Activated T-helper 1 cell treated with anti-CD3 and anti-CD28 coated beads, Interleukin-12 subunit alpha, Interleukin-12 subunit beta, Interleukin-2, Interleukin-4 antibody, amounts not matched to agents 30 ng/mL and 10 ng/mL and 1 ng/mL, durations not matched to agents 14 hours and 24 hours and 36 hours (primary cell): ENCODE measurements at places on chromosomes 13 and 19.

DNA sequence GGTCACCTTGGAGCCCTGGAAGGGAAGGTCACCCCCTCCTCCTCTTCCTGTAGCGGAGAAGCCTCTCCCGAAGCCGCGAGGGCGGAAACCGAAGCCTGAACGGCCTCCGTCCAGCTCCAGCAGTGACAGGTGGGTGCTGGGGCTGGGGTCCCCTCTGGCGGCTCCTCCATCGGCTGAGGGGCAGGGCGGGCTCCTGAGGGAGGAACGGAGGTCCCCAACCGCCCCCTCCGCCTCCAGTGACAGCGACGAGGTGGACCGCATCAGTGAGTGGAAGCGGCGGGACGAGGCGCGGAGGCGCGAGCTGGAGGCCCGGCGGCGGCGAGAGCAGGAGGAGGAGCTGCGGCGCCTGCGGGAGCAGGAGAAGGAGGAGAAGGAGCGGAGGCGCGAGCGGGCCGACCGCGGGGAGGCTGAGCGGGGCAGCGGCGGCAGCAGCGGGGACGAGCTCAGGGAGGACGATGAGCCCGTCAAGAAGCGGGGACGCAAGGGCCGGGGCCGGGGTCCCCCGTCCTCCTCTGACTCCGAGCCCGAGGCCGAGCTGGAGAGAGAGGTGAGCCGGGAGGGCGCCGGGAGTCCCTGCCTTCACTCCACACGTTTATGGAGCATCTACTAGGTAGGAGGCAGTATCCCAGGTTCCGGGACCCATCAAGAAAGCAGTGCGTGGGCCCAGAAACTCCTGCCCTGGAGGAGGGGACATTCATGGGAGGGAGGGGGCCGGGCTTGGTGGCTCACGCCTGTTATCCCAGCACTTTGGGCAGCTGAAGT, 22.0 kb downstream of the HDGFL2 start:
- no peak for DNase-seq

GRCh38 chr13:101785858-101786257, 333.4 kb downstream of the ITGBL1 start:
- DNase-seq = no peak

- DNase-seq = peak; percentile 64
Measured at GRCh38 chr19:56367829-56368711, 25.3 kb downstream of the ZNF582 start.

DNA sequence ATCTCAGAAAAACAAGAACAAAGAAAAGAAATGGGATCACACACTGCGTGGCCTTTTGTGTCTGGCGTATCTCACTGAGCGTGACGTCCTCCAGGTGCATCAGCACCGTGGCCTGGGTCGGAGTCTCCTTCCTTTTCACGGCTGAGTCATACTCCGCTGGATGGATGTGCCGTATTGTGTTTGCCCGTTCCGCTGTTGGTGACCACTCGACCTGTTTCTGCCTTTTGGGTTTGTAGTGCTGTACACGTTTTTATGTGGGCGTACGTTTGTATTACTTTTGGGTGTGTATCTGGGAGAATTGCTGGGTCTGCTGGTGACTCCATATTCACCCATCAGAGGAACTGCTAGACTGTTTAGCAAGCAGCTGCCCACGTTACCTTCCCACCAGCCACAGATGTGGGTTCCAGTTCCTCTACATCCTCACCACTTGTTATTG, 11.4 kb downstream of the ARID3A start:
- DNase-seq = peak; percentile 39
